ENCODE measurements at places on chromosomes 12 and 14. TPM values are rescaled to one million over a fixed set of nuclear protein-coding genes. Genes with fewer than 3 reads are reported as not detected.

- no peak for DNase-seq
These were observed 14.2 kb downstream of the FAM161B start for GRCh38 chr14:73935666-73936065.

Gene SMCO3
- 0.57 TPM for total RNA-seq

- no peak for DNase-seq
These were observed 22.7 kb downstream of the CCNK start for GRCh38 chr14:99503848-99504453.

DNA sequence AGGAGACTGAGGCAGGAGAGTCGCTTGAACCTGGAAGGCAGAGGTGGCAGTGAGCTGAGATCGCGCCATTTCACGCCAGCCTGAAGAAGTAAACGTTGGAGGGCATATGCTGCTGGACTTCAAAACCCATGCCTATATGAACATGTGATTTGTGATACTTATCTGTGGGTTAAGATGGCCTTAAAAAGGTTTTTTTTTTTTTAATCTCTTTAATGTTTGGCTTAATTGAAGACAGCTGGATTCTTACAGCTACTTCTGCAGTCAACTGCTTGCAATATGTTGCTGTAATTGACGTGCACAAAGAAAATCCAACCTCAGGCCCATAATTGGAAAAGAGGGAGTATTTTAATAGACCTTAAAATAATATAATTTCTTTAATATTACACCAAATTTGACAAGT lies 1.5 kb upstream of the B3GNT4 start:
- DNase-seq, result no peak

- DNase-seq, result peak; percentile 5
These were observed 1.4 kb downstream of the KCNMB4 start for GRCh38 chr12:70367258-70368141.

Gene PAX9
- total RNA-seq, result 1.9 TPM

GRCh38 chr12:68086019-68086603 lies 73.4 kb downstream of the IFNG start:
- no peak for DNase-seq

GRCh38 chr12:30980955-30981662 lies 54.6 kb downstream of the TSPAN11 start:
- no peak for DNase-seq

Gene GPD1
- total RNA-seq, result 0.59 TPM

Gene BEGAIN
- total RNA-seq, result 0.54 TPM

GRCh38 chr14:76917158-76917596 lies 91.0 kb downstream of the LRRC74A start:
- peak; percentile 71 for DNase-seq

Gene TMCC3
- 3.5 TPM for total RNA-seq

Gene STYK1
- total RNA-seq, result 1.6 TPM

DNA sequence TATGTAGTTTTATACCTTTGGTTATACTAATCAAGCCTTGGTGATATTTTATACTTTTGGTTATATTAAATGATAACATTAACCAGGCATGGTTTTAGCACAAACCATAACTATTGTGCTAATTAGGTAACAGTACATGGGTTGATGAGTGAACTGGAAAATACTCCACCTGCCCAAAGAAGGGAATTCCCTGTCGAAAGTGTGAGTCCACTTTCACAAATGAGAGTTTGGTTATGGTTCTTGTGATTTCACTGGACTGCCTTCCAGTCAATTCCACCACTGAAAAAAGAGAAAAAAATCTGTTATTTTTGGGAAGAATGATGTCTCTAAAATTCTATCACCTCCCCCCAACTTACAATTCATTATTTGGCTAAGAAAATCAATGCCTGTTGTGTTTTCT lies 9.7 kb downstream of the A2M start:
- DNase-seq, result no peak

DNA sequence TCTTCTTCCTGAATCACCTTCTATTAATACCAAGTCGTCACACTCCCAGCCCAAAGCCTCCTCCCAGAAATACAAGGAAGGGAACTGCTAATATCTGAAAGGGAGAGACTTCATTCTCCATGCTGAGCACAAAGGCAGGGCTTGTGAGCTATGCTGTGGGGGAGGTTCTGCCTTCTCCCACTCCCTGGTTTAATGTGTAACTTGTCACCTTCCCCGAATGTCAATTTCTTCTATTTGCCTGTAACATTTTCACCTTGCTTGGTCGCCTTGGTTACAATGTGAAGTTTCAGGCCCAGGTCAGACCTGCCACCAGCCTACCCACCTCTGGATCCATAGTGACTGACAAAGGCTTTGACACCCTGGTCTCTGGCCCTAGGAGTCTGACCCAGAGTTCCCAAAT lies 82.0 kb upstream of the ESRRB start:
- DNase-seq, result no peak

Gene OR10P1
- not detected for total RNA-seq

GRCh38 chr12:92899386-92900001 lies 29.6 kb downstream of the EEA1 start:
- DNase-seq, result peak; percentile 99

DNA sequence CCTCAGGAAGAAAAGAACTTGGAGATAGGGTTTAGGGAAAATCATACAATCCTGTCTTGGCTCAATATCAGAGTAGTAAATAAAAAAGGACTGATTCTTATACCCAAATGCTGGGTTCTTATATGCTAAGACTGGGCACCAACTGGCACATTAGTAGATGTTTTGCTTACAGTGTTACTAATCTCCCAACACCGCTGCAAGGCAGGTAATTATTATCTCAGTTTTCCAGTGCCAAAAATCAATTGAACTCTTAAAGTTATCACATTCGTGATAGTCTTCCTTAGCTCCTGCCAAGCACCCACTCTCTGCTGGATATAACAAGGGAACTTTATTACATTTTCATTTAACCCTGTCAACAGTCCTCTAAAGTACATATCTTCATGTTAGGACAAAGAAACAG lies 25.0 kb upstream of the HIGD1C start:
- no peak for DNase-seq

- peak; percentile 47 for DNase-seq
These were observed 12.9 kb downstream of the SPRYD3 start for GRCh38 chr12:53065975-53066931.

DNA sequence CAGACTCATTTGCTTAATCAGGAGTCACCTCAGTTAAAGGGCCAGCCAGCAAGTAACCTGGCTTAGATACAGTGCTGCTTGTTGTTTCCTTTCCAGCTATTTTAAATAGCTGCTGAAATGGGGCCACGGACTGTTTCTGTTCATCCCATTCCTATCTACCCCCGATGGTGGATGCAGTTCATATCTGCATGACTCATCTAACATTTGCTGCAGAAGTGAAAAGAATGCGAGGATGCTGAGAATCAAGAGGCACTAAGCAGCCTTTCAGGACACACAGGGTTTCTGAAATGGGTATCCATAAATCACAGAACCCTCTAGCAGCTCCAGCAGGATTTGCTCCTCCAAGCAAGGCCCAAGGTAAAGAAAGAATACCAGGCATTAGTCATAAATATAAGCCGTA lies 60.2 kb upstream of the RTRAF start:
- DNase-seq, result peak; percentile 59

DNA sequence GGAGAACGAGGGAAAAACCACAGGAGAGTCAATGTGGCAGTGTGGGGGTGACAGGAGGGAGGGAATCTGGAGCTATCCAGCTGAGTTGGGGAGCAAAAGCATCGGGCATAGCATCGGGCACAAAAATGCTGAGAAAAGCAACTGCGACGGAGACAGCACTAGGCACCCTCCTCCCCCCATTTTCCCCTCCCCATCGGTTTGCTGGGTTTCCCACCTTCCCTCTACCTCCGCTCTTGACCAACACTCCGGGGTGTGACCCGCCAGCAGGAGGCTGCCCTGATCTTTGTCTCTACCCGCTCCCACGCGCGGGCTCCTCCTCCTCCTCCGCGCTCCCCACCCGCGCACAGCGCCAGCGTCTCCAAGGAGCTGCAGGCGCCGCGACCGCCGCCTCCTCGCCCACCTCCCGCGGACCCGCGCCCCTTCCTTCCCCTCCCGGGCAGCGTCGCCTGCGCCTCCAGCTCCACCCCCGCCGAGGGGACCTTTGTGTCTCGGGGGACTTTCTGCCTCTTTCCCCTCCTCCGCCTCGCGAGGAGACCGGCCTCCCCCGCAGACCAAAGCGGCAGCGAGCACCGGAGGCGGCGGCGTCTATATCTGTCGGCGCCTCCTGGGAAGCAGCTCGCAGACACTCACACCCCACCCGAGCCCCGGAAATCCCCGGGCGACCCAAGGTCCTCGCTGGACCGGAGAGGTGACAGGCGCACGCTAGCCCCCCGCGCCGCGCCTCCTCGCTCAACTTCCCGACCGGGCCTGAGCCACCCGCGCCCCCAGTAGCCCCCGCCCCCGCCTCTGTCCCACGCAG lies 920 bp downstream of the CDK17 start:
- peak; percentile 39 for DNase-seq

DNA sequence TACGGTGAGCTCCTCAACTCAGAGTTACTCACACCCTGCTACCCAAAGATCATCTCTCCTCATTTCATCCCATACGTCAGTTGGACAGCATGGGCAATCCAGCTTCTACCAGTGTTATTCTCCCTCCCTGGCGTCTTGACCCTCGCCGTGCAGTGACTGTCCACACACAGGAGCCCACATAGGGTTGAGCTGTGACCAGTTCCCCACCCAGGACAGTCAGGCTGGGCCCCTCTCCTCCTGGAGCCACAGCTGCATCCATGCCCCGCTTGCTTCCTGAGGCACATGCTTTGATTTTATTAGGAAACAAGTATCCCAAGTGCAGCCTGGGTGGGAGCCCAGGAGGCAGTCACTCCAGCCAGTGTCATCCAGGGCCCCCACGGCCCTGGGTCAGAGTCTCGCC lies 140.3 kb upstream of the SFSWAP start:
- no peak for DNase-seq

DNA sequence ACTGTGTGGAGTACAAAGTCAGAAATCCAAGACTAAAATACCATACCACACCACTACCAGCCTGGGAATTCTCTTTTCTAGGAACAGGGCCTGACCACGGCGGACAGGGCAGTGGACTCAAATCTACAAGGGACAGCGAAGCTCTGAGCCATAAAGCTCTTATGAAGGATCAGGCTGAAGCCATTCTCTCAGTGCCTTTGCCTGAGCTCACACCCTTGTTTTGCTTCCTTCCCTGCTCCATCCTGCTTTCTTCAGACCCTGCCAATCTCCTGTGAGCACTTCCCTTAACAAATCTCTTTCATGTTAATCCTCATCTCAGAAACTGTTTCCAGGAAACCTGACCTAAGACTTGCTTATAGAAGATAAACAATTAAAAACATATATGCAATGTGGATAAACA lies 398.5 kb downstream of the MDGA2 start:
- DNase-seq, result no peak

DNA sequence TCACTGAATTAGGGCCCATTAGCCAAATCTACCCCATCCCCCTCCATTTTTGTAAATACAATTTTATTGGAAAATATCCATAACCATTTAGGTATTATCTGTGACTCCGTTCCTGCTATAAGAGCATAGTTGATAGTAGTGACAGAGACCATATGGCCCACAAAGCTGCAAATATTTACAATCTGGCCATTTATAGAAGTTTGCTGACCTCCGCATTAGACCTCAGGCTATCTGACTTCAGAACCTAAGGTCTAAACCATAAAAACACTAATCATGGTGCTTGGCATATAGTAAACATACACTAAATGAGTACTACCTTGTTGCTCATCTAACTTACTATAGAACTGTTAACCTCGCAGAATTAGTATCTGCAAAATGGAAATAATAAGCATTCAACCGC lies 124.8 kb downstream of the NPAS3 start:
- DNase-seq, result no peak

DNA sequence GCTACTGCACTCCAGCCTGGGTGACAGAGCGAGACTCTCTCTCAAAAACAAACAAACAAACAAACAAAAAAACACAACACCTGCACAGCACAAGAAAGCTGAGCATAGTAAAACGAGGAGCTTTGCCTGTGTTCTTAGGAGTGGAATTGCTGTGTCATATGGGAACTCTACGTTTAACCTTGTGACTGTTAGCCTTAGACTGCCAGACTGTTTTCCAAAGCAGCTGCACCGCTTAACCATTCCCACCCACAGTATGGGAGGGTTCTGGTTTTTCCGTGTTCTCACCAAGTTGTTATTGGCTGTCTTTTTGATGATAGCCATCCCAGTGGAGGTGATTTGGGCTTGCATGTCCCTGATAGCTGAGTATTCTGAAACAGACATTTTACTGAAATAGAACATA lies 9.2 kb downstream of the WNT5B start:
- no peak for DNase-seq

Gene PIP4P1
- total RNA-seq, result 19.5 TPM

- DNase-seq, result no peak
These were observed 3.9 kb downstream of the BLTP3B start for GRCh38 chr12:100138803-100139098.

Gene ERP27
- 0.29 TPM for total RNA-seq

DNA sequence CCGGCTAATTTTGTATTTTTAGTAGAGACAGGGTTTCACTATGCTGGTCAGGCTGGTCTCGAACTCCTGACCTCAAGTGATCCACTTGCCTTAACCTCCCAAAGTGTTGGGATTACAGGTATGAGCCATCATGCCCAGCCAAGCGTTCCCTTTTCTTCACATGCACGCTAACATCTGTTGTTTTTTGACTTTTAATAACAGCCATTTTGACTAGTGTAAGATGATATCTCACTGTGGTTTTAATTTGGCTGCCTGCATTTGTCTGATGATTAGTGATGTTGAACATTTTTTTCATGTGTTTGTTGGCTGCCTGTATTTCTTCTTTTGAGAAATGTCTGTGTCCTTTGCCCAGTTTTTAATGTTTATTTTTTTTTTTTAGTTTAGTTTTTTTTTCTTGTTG lies 10.2 kb upstream of the YARS2 start:
- peak; percentile 62 for DNase-seq

DNA sequence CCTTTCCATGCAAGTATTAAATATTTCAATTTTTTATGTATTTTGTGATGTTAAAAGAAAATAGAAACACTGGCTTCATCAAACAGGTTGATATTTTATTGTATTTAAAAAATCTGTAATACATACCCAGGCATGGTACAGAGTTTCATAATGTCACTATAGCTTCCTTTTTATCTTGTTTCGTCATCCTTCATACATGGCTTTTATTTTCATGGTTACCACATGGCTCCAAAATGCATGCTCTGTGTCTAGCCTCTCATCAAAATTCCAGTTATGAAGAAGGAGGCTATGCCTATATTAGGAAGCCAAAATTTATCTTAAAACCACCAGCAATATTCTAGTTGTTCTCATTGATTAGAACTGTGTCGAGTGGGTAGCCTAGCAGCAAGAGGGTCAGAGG lies 464.8 kb downstream of the BTG1 start:
- DNase-seq, result no peak

Gene C12orf54
- 1.2 TPM for total RNA-seq

Gene C3AR1
- total RNA-seq, result 7.1 TPM

GRCh38 chr14:67528276-67528675 lies 4.8 kb upstream of the PLEKHH1 start:
- no peak for DNase-seq
